ENCODE measurements at places on chromosomes 12 and 14.

DNA sequence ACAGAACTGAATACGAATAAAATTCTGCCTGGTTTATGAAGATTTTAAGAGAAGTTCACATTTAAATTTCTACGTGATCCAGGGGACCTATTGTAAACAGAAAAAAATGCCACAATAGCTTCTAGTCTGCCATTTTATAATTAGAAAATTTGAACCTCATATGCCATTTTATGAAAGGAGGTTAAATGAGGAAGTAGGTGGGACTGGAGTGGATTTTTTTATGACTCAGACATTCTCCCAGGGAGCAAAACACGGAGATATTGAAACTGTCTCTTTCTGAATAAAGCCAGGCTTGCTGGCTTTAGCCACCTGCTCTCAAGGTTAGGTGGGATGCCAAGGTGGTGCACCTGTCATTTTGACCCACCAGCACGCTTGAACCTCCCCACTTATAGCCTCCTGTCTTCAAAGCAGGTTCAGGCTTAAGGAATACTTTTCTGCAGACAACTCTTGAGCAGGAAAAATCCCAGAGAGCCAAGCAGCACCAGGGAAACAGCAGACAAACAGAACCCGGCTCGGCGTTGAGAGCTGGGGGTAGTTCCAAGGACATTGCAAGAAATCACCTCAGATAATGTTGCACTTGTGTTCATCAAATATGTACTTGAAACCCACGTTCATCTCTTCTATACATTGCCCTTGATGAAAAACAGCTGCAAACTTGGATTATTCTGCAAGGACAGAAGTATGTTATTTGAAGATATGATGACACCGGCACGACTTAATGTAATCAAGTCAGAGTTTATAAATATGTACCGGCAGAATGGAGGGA lies 203.7 kb downstream of the PPM1H start:
- no peak for DNase-seq

DNA sequence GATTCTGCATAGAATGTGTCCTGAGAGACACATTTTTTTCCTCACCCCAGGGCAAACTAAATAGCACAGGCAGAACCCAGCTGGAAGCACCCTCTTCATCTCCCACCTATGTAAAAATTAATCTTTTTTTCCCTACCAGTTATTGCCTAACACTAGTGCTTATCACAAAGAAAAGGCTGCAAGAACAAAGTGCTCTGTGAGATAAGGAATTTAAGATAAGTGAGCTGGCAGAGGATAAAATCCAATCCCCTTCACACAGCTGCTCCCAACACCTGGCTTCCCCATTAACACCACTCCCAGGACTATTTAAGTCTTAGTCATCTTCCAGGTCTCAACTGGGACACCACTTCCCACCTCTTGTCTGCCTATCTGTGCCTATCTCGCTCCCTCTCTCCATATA lies 75.2 kb downstream of the TTC9 start:
- no peak for DNase-seq

DNA sequence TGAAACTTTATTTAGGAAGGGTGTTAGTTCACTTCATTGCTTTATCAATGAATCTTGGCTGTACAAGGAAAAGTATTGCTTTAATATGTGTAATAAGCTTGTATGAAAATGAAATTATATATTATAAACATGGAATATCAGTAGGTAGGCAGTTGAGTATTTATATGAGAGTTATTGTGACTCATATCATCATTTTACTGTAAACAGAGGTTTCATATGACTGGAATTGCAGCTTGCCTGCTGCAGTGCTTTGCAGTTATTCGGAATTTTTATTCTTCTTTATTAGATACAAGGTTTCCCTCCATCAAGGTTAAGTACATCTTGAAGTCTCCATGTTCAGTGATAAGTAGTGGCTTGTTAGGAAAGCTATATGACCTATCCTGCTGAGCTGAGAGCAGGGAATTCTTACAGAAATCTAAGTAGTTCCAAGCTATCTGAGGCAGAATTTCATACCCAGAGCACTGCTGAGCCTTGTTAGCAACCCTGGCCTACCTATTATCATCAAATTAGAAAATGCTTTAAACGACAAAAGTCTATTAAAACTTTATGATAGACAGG lies 111.2 kb downstream of the MGST1 start:
- DNase-seq, result no peak

GRCh38 chr14:92538412-92538985 lies 24.9 kb downstream of the RIN3 start:
- DNase-seq, result no peak

GRCh38 chr12:112466011-112466422 lies 47.3 kb downstream of the PTPN11 start:
- DNase-seq, result no peak

- DNase-seq, result no peak
Observed at GRCh38 chr12:108753976-108754375, 22.7 kb upstream of the CORO1C start.

GRCh38 chr12:24020397-24021163 lies 71.1 kb upstream of the SOX5 start:
- no peak for DNase-seq

GRCh38 chr14:47715330-47715729 lies 39.9 kb upstream of the MDGA2 start:
- no peak for DNase-seq

DNA sequence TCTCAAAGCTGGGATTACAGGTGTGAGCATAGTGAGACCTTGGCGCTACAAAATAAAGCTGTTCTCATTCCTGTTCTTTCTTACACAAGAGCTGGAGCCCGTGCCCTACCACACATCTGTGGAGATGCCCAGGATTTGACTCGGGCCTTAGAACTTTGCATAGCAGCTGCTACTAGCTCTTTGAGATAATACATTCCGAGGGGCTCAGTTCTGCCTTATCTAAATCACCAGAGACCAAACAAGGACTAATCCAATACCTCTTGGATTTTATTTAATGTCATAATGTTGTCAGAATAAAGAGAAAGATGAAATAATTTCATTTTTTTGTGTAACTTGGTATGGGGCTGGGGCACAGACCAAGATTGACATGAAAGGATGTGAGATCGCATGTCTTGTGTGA lies 7.6 kb downstream of the PNP start:
- DNase-seq, result no peak

GRCh38 chr12:67690656-67691055 lies 42.1 kb downstream of the DYRK2 start:
- DNase-seq, result no peak

DNA sequence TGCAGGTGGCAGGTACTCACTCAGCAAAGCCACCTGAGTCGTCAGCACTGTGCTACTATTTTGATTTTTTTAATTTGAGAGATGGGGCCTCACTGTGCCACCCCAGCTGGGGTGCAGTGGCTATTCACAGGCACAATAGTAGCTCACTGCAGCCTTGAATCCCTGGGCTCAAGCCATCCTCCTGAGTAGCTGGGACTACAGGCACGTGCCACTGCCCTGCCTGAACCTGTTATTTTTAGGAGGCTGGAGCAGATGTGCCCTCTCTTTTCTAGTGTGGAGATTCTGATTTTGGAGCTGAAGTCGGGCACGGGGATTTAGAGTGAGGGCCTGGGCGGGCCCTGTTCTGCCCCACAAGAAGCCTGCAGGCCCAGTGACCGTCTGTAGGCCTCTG lies 17.3 kb downstream of the SLC25A47 start:
- no peak for DNase-seq

GRCh38 chr12:98137278-98137677 lies 378.1 kb upstream of the TMPO start:
- DNase-seq, result no peak

GRCh38 chr12:65845751-65846537 lies 21.7 kb downstream of the HMGA2 start:
- DNase-seq, result no peak

GRCh38 chr14:90388437-90388836 lies 8.4 kb upstream of the CALM1 start:
- DNase-seq, result no peak

- DNase-seq, result peak; percentile 40
Observed at GRCh38 chr14:36495666-36496065, 24.4 kb downstream of the NKX2-1 start.

DNA sequence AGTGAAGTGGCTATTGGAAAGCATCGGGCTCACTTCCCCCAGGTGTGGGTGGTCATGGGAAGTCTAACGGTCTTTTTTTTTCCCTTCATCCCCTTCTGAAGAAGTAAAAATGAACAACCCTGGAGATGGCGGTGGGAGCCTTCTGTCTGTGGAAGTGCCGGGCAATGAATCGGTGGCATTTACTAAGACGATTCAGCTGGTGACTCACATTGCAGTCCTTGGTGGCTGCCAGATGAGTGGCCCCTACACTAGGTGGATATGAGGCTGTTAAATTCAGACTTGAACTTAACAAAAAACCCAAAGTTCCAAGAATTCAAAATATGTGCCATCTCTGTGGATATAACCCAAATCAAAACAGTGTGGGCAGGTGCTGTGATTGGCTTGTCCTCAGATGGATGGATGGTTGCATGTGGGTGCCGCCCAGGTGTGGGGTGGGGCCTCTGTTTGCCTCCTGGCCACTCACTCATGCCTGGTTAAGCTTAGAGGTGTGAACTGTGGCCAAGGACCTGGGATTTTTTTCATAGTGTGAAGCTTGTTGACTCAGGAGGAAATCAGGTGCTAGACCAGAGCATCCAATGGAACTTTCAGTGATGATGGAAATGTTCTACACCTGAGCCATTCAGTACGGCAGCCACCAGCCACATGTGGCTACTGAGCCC lies 176.7 kb upstream of the NOS1 start:
- no peak for DNase-seq

- no peak for DNase-seq
Observed at GRCh38 chr14:34018125-34018524, 67.3 kb upstream of the EGLN3 start.

DNA sequence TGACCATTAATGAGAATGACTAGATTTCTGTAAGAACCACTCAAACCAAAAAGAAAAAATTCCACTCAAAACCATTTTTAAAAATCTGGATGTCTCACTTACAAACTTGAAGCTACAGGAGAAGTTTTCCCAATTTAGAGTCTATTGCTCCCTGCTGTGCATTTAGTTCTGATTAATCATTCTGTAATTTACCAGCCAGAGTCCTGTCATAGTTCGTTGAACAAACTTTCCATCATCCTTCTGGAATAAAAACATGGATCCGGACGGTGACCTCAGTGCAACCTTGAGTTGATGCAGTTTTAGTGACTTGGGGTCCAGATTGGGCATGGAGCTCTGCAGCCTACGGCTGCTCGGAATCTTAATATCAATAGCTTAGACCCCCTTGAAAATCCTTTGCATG lies 73.4 kb downstream of the PRMT8 start:
- no peak for DNase-seq

DNA sequence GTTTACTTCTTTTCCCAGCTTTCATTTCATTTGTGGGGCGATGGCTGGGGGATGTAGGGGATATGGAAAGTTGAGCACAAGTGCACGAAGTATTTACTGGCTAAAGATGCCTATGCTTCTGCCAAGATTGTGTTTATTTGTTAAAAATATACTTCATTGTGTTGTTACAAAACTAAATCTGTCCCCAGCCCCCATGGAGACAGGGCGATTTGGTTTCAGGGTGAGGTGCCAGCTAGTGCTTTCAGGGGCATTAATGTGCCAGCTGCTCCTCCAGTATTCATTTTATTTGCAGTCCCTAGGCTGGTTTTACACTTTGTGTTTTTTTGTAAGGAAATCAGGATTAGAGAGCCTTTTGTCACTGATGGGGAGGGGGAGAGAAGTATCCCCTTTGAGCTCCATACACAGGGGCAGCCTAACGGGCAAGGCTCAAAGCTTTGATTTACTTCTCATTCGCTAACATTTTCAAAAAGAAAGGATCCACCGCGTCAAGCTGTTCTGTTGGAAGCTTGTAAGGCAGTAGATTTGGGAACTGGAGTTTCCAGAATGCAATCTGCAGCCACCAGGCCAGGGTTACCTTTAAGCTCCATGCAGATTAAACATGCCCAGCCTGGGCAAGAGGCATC lies 198.7 kb upstream of the PLEKHG7 start:
- DNase-seq, result no peak

DNA sequence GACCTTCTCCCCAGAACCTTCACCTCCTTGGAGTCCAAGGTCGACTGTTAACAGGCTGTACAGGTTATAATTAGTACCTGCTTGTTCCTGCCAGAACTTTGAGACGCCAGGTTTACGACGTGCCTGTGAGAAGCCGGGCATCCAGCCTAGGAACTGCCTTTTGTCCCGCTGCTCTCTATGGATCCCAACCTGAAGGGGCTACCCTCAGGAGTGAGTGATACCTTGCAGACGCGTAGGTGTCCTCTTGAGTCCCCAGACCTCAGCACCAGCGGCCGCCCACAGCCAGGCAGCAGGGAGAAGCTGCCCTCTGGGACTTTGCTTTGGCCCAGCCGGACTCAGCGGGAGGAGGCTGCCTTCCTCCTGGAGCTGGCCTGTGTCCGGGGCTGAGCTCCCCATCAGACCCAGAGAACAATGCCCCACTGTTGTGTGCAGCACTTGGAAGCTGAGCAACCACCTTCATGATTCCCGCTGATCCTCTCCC lies 16.2 kb downstream of the SYNE3 start:
- DNase-seq, result no peak

- no peak for DNase-seq
Observed at GRCh38 chr12:39616666-39617065, 2.9 kb downstream of the ABCD2 start.

DNA sequence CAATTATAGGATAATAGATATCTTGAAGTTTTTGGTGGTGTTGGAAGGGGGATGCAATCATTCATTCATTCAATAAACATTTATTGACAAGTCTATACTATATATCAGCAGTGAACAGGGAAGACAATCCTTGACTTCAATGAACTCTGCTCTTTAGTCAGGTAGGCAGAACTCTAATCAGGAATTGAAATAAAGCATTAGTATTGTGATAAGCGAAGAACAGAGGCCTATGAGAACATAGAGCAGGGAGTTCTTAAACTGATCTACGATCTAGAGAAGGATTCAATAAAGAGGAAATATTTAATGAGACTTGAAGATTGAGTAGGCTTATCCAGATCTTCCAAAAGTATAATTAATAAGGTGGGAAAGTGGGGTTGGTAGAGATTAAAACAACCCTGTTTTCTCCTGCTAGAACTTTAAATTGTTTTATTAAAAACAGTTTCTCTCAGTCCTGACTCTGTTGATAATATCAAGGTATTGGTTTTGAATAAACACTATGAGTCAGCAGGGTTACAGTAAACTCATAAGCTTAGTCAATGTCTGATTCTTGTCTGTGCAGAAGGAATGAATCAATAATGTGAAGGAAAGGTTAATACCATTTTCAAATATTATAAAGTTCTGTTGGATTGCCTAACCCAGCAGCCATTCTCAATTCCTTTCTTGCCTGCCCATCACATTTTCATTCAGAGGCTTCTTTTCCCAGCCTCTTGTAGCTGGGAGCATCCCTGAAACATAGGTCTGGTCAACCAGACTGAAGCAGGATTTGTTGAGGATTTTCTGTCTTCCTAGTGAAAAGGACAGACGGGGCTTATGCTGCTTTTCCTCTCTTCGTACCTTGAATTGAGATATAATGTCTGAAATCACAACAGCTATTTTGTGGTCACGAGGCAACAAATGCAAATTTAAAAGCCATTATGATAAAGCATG lies 38.9 kb upstream of the KTN1 start:
- DNase-seq, result no peak

GRCh38 chr14:86766469-86766868 lies 1226.5 kb downstream of the GALC start:
- DNase-seq, result no peak

All from NCI-H187 (cell line).